ENCODE measurements at places on chromosomes 11 and 22.
A peak's percentile ranks its signal among the peaks of the same experiment; 100 is the strongest.

GRCh38 chr11:69212798-69213110 is 57.0 kb downstream of the SMIM38 start:
- no peak for DNase-seq

GRCh38 chr11:75072582-75072981 is 24.1 kb downstream of the OR2AT4 start:
- no peak for DNase-seq

- no peak for DNase-seq
Observed at GRCh38 chr11:10893714-10894151, 35.9 kb upstream of the ZBED5 start.

DNA sequence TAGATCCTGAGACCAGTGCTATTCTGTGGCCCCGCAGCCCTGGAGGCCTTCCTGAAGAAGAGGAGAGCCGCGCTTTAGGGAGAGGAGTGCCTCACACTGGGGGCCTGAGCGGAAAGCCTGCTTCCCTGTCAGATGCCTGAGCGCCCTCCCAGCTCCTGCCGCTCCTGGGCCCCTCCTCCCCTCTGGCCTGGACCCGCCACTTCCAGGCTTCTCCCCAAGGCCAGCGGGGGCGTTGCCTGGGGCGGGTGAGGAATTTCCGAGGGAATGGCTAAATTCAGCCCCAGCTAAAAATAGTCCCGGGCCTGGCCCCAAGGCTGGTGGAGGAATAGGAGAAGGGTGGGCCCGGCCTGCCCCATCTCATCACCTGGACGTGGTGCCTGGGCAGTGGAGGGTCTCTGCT is 15.4 kb downstream of the ARHGEF17 start:
- no peak for DNase-seq

DNA sequence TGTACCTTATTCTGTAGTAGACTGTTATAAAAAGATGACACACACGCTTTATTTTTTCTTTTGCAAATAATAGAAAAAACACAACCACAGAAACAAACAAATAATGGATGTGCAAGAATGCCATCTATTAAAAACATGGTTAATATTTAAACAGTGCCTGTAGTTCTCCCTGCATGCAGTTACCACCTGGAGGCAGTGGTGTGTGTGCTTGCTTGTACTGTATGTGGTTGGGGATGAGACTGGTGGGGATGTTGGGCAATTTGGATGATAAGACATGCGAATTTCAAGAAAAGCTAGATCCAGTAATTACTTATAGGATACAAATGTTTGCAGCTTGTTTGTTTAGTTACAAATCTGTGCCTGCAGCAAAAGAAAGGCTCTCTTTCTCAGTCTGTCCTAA is 3.6 kb downstream of the C11orf87 start:
- no peak for DNase-seq

DNA sequence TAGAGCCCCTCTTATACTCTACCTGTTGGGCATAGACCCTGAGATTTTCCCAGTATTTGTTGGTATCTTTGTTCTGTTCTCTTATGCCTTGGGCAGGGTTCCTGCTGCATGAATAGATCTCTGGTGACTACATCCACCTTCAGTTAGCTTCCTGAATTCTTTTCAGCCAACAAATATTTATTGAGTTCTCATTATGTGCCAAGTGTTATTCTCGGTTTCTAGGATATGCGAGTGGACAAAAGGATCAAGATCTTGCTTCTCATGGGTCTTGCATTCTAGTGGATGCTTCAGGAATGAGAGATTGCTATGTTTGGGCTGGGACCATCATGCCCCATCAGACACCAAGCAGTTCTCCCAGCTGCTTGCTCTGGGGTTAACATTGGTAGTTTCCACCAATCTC is 340.0 kb downstream of the METTL15 start:
- DNase-seq, result no peak

GRCh38 chr11:112219476-112220232 is 6.6 kb upstream of the PTS start:
- DNase-seq, result peak; percentile 10

DNA sequence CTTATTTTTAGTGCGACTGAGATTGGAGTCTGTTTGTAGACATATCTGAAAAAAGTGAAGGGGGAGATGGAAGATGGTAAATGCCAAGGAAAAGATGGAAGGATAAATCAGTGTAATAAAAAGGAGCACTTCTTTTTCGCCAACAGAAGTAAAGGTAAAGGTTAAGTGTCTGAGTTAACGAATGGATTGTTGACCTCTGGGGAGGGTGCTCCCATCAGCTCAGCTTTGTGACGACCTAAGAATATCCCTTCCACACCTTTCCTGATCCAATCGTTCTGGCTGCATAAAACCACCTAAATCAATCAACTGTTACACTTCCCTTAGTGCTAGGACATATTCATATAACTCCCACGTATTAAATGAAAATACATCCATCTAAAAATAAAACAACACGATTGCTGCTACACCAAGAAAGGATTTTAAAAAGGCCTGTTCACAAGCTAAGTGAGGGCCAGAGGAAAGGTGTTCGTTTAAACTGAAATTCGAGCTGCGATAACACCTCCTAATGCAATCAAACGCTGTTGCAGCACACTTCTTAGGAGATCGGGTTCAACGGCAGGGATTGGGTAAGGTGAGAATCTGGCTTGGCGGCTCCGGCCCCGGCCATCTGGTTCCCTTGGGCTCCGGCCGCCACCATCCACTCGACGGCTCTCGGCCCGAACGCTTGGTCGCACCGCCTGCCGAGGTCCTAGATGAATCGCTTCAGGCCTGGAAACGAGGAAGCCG is 658 bp downstream of the C11orf71 start:
- DNase-seq, result no peak

- DNase-seq, result peak; percentile 67
Observed at GRCh38 chr11:117456027-117456720, 128.5 kb downstream of the CEP164 start.

DNA sequence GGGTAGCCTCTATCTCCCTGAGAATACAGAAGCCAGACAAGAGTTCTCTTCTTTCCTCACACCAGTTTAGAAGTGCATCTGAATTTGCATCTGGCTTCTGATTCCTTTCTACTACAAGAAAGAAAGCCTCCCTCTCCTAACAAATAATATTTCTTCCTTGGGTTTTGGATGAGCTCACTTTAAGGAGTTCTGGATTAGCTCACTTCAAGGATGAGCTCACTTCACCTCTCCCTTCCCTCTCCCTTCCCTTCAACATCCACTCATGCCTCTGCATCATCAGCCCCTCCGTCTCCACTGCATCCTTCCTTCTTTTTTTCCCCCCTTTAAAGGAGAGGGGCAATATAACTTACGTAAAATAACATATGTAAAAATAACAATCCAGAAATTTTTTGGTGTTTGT is 1.6 kb upstream of the MTNR1B start:
- no peak for DNase-seq

GRCh38 chr22:40666151-40666848 is 13.0 kb upstream of the MCHR1 start:
- DNase-seq, result no peak

- no peak for DNase-seq
Observed at GRCh38 chr11:126489836-126490660, 134.6 kb downstream of the ST3GAL4 start.

DNA sequence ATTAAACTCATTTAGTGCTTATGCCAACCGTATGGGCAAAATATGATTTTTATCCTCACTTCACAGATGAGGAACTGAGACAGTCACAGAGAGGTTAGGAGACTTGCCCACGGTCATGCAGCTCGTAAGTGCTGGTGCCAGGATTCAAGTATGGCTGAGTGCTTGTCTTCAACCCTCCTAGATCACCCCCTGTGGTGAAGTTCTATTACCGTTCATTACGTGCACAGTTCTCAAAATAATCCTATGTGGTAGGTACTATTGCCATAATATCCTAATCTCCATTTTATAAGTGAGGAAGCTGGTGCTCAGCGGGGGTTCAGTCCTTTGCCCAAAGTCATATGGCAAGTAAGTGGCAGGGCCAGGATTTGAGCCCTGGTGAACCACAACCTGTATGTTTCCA is 1.5 kb downstream of the MIEF1 start:
- DNase-seq, result no peak

All from stimulated activated effector memory CD8-positive, alpha-beta T cell treated with anti-CD3 and anti-CD28 coated beads, Interleukin-12 subunit alpha, Interleukin-12 subunit beta, amount 100 ng/mL, for 72 hours (primary cell).